Uterus (tissue), 4 donors: ENCODE measurements at places on chromosomes 13 and 19. TPM values are rescaled to one million over a fixed set of nuclear protein-coding genes. Genes with fewer than 3 reads are reported as not detected.

GRCh38 chr13:99980824-99981734, 505 bp upstream of the ZIC2 start:
- no peak for DNase-seq

GRCh38 chr19:18194181-18194530, 1.1 kb downstream of the MPV17L2 start:
- DNase-seq: no peak

The TEX30 gene
- 20.5 TPM for total RNA-seq

The NOVA2 gene
- 1.8 TPM for total RNA-seq

- no peak for DNase-seq
These were observed 167.4 kb downstream of the SLITRK6 start for GRCh38 chr13:85631801-85632200.

- DNase-seq: no peak
These were observed 397.4 kb downstream of the DACH1 start for GRCh38 chr13:71469626-71470025.
